Activated CD4-positive, alpha-beta memory T cell treated with anti-CD3 and anti-CD28 coated beads for 36 hours (primary cell): ENCODE measurements at places on chromosomes 12 and 14.

GRCh38 chr12:106975098-106975497 is 11.8 kb downstream of the MTERF2 start:
- DNase-seq, result no peak

DNA sequence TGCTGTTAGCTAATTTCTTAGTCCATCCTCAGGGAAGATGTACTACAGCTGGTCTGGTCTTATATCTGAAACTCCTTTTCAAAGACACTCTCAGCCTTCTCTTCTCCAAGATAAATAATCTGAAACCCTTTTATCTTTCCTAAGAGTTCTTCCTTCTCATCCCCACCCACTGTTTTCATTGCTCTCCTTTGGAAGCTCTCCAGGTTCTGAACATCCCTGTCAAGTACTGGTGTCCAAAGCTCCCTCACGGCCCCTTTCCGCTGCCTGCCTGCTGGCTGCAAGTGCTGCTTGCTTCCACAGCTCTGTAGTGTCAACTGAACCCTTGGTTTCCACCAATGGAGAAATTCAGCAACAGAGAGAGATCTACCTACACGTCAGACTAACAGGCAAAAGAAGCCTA is 6.6 kb upstream of the SLC6A13 start:
- no peak for DNase-seq

DNA sequence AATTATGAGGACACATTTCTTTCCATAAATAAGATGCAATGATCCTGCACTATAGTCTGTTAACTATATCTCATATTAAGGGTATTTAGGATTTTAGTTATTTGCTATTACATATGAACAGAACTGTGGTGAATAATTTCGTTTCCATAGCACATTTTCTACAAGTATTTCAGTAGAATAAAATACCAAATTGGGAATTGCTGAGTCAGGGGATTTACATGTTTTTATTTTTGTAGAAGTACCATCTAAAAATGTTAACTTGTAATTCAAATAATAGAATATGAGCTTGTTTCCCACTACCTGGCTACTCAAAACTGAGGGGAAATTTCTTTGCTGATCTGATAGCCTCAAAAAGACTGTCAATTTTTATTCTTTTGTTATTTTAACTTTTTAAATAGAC is 124.1 kb downstream of the SCAF11 start:
- no peak for DNase-seq

DNA sequence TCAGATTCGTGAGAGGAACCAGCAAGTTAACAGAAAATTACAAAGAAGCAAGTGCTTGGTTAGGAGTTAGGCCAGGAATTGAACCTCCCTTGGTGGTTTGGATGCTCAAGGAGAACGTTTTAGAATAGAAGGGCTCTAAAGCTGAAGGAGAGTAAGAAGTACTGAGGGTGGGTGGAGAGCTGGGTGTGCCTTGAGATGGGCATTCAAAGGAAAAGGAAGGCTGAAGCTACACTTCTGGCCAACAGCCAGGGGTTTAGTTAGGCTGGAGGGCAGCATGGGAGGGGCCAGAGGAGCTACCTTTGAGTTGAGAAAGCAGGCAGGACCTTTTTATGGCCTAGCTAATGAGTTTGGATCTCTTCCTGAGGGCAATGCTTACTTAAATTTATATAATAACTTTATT is 421.2 kb downstream of the CCDC91 start:
- no peak for DNase-seq

DNA sequence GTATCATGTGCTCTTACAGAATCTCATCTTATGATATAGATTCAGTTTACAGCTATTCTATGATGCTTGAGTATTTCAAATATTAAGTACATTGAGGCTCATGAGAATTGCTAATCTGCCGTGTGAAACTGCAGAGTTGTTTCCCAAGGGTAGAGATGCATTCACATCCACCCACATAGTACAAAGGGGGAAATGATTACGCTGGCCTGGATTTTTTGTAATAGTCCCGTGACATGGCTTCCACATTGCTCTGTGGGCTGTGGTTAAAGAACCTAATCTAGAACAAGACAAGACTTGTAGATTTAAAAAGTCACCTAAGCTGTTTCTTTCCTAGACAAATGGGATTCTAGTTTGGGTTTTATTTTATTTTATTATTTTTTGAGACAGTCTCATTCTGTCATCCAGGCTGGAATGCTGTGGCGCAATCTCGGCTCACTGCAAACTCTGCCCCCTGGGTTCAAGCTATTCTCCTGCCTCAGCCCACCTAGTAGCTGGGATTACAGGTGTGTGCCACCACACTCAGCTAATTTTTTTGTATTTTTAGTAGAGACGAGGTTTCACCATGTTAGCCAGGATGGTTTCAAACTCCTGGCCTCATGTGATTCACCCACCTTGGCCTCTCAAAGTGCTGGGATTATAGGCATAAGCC is 13.0 kb upstream of the RIOX1 start:
- DNase-seq, result peak; percentile 38

DNA sequence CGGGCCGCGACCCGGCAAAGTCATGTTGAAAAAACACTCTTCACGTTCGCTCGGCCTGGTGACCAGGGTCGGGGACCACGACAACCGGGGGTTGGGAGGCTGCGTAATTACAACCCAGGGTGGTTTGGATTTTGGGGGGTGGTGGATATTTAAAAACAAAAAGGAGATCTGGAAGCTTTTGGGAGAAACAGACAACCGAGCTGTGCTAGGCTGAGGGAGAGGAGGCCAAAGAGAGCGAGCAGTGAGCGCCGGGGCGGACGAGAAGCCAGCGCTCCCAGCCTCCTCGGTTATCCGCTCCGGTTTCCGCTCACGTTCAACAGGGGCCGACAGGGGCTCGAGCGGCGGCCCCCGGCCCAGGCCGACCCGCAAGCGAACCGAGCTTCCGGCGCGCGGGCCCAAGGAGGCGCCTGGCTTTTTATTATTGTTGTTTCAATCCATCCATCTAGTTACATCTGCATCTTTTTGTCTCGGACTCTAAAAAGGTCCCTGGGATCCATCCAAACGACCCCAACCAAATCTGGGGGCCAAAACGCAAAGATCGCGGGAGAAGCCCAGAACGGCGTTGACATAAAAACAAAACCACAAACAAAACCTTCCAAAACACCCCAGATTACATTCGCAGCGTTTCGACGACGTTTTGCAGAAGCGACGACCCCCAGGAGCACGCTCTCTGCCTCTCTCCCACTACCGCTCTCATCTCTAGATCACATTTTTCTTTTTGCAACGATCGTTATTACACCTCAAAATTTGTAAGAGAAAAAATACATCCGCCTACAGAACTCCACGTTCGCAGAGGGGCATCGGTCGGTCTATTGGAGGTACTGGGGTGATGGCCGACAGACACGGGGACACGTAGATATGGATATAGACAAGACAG is 771 bp downstream of the OTX2 start:
- DNase-seq, result no peak

DNA sequence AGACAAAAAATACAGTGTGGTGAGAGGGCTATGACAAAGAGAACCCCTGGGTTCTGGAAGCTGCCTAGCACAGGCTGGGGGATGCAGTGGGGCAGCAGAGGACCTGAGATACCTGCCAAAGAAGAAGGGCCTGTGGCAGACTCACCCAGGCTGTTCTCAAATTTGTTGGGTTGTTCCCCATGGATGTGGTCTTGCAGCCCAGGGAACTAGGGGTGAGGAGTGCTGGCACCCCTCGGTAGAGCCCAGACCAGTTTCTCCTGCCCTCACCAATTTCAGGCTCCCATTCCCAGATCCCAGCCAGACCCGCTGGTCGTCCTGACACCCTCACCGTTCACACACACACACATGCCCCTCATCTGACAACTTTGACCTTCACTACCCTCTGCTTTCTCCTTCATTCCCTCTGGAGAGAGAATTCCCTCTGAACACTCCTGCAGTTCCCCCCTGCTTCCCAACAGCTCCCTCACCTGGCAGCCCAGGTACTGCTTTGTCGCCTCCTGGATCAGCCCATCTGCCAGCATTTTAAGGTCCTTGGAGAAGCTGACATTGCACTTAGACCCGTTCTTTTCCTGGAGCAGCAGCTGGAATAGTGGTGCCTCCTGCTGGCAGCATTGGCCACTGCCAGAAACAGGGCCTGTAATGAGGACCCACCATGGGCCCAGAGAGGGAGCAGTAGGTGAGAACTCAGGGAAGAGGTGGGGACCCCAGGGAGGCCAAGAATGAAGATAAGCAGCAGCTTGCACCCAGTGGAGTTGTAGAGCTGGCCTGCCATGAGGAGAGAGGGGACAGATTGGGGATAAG is 5.9 kb upstream of the GDF11 start:
- DNase-seq, result peak; percentile 83

GRCh38 chr12:75781532-75782046 is 250.0 kb downstream of the PHLDA1 start:
- DNase-seq, result no peak

- DNase-seq, result no peak
These were observed 66.4 kb upstream of the BMP4 start for GRCh38 chr14:54023027-54023426.

DNA sequence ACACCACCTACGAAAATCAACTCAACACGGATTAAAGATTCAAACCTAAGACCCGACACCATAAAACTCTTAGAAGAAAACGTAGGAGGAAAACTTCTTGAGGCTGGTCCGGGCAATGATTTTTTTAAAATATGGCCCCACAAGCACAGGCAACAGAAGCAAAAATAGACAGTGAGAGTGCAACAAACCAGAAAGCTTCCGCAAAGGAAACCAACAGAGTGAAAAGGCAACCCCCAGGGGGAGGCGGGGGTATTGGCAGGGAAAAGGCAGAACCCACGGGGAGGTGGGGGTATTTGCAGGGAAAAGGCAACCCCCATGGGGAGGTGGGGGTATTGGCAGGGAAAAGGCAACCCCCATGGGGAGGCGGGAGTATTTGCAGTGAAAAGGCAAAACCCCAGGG is 20.5 kb upstream of the FBRSL1 start:
- DNase-seq, result no peak

GRCh38 chr12:121903202-121903601 is 14.6 kb downstream of the PSMD9 start:
- DNase-seq, result no peak

GRCh38 chr14:61491224-61491623 is 169.8 kb downstream of the PRKCH start:
- DNase-seq, result no peak

GRCh38 chr12:124507188-124508109 is 60.0 kb downstream of the NCOR2 start:
- DNase-seq, result no peak

GRCh38 chr14:21097636-21098075 is 799 bp downstream of the ZNF219 start:
- DNase-seq, result peak; percentile 30

- DNase-seq, result peak; percentile 22
These were observed 1.6 kb downstream of the PYM1 start for GRCh38 chr12:55925870-55926737.

DNA sequence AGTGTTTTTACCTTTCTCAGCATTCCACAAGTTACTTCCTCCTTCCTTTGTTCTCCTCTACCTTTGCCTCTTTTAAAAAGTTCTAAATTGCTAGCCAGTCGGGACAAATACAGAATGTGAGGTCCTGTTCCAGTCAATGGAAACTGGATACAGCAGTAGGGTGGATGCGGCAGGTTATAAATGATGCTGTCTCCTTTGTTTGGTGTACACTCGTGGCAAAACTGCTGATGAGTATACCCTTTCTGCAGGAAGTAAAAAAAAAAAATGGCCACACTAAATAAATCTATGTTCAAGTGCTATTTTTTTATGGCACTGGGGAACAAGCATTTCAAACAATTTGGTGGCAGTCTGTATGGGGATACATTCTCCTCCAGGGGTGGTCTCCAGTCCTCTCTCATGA is 27.5 kb downstream of the KLRK1 start:
- DNase-seq, result no peak

- no peak for DNase-seq
These were observed 30.6 kb upstream of the NFKBIA start for GRCh38 chr14:35435177-35435576.

DNA sequence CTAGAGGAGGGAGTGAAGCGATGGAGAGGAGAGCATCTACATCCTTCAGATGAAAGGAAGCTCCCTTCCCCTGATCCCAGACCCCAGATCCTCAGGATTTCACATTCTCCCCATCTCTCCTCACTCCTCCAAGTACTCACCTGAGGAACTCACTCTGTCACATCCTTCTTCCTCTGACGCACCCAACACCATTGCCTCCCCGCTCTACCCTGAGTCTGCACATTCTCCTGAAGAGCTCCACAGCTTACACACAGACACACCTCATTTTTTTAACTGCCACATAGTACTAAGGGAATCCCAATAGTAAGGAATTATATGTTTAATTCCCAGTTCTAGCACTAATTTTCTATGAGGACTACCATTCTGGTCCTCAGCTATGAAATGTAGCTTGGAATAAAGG is 16.3 kb upstream of the METTL17 start:
- DNase-seq, result no peak

DNA sequence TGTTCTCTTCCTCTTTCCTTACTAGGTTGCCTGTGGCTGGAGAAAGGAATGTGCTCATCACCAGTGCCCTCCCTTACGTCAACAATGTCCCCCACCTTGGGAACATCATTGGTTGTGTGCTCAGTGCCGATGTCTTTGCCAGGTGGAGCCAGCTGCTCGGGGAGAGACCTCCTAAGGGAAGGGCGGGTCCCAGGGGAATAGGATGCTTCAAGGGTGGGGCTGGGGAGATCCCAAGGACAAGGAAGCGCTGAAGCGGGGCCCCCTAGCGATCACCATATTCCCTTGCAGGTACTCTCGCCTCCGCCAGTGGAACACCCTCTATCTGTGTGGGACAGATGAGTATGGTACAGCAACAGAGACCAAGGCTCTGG is 10.2 kb downstream of the MARS1 start:
- no peak for DNase-seq

GRCh38 chr12:100359822-100360221 is 2.9 kb downstream of the SLC17A8 start:
- DNase-seq, result no peak

DNA sequence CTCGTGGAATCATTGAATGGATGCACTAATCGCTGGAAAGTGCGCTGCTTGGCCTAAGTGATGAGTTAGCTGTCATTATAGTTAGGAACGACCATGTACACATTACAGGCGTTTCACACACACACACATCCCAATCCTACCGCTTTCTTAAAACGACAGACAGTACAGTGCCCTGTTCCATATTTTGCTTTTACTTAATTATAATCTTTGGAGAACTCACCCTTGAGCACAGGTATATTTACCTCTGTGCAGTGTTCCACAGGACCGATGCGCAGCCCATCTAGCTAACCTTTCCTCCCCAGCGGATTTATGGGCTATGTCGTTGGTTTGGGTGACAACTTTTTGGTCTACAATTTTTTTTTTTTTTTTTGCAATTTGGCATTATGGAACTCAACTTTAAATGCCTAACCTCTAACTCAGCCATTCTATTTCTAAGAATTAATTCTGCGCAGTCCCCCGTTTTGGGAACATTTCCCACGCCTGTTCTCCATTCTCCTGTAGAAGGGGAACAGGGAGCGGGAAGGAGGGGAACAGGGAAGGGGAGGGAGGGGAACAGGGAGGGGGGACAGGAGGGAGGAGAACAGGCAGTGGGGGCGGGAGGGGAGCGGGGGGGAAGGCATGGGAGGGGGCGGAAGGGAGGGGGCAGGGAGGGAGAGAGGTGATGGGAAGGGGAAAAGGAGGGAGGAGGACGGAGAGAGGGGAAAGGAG is 663 bp upstream of the ULK1 start:
- no peak for DNase-seq

- no peak for DNase-seq
These were observed 72.6 kb downstream of the EPS8 start for GRCh38 chr12:15716581-15716980.

- no peak for DNase-seq
These were observed 52.5 kb downstream of the DUSP16 start for GRCh38 chr12:12510141-12510540.

- no peak for DNase-seq
These were observed 234.8 kb upstream of the FKBP4 start for GRCh38 chr12:2559931-2560330.
